Amniotic stem cell (primary cell): ENCODE measurements at places on chromosomes 11 and 22.
A peak's percentile ranks its signal among the peaks of the same experiment; 100 is the strongest.

- peak; percentile 21 for DNase-seq
Observed at GRCh38 chr11:83723999-83724398, 437.8 kb upstream of the CCDC90B start.

GRCh38 chr11:22304337-22304961, 33.7 kb upstream of the SLC17A6 start:
- DNase-seq: peak; percentile 18

GRCh38 chr11:21398195-21398594, 728.8 kb downstream of the NELL1 start:
- no peak for DNase-seq

DNA sequence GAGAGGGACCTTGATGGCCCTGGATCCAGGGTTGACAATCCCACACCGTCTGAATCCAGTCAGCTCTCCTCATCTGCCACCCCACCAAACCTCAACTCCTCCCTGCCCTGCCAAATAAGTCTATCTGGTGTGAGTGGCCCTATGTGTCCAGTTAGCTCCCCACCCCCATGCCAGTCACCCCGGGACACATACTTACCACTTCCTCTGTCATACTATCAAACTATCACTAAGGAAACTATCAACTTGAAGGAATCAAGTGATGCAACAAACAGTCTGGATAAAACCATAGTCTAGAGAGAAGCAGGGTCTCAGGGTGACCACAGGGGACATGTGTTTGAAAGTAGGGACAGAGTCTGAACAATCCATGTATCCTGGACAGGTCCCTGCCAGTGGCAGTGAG, 13.2 kb upstream of the CSF2RB start:
- DNase-seq: no peak

GRCh38 chr11:86183694-86184093, 60.9 kb upstream of the EED start:
- DNase-seq: no peak

GRCh38 chr11:79244241-79244772, 196.5 kb downstream of the TENM4 start:
- peak; percentile 65 for DNase-seq

GRCh38 chr22:44795701-44796630, 43.6 kb downstream of the ARHGAP8 start:
- DNase-seq: no peak
